ENCODE measurements at places on chromosomes 13 and 19. TPM values are rescaled to one million over a fixed set of nuclear protein-coding genes. Genes with fewer than 3 reads are reported as not detected.

GRCh38 chr19:53333066-53333462 lies 485 bp upstream of the ZNF845 start:
- peak; percentile 33 for DNase-seq
- H3K4me3 ChIP-seq: peak overlapping the region; percentile 88
- H3K4me1 ChIP-seq: peaks cover 30% of the 10 kb centered on the region
- H3K36me3 ChIP-seq: peaks cover 47% of the 10 kb centered on the region

DNA sequence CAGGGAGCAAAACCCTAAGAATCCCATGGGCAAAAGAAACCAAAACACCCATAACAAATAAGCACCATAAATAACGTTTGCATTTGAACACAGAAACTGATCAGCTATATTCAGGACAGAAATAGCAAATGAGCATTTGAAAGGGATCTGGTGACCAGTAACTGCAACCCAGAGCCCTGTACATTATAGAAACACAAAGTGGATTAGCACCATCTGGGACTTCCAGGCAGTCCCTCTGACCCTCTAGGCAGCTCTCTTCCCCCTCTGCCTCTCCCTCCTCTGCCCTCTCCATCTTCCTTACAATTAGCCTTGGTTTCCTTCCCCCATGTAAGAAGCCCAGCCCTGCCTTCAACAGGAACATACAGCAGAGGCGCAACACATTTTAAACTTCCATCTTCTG lies 215.0 kb downstream of the DCLK1 start:
- H3K27ac ChIP-seq: no peak overlapping the region
- no peaks in the 10 kb centered on the region for H3K27me3 ChIP-seq
- no peaks in the 10 kb centered on the region for H3K4me1 ChIP-seq
- DNase-seq: no peak

PTGIR gene
- total RNA-seq: 14.0 TPM

GRCh38 chr19:13623716-13624710 lies 117.7 kb upstream of the CACNA1A start:
- no peaks in the 10 kb centered on the region for H3K4me1 ChIP-seq
- no peak for DNase-seq
- no peaks in the 10 kb centered on the region for H3K36me3 ChIP-seq
- H3K27ac ChIP-seq: no peak overlapping the region

LRCH1 gene
- total RNA-seq: 17.4 TPM

GRCh38 chr19:33938821-33939220 lies 142.2 kb downstream of the KCTD15 start:
- H3K4me3 ChIP-seq: no peak overlapping the region
- no peak for DNase-seq
- no peaks in the 10 kb centered on the region for H3K36me3 ChIP-seq
- no peak overlapping the region for H3K27ac ChIP-seq

DNA sequence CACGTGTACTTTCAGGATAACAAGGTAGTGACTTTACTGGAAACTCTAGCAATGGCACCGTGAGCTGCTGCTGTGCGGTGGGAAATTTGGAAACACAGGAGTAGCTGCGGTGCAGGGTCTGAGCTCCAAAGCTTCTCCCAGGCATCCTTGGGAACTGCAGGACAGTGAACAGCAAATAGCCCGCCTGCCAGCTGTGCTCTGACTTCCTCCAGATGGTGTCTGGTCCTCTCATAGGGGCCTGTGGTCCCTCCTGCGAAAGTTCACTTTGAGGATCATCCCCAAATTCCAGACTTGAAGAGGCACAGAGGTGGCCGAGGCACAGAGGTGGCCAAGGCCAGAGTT lies 287.3 kb upstream of the MAB21L1 start:
- H3K27me3 ChIP-seq: no peaks in the 10 kb centered on the region
- DNase-seq: no peak
- H3K4me1 ChIP-seq: no peaks in the 10 kb centered on the region
- H3K4me3 ChIP-seq: no peak overlapping the region
- H3K36me3 ChIP-seq: no peaks in the 10 kb centered on the region

GRCh38 chr19:43662487-43662886 lies 7.5 kb downstream of the PLAUR start:
- peaks cover 41% of the 10 kb centered on the region for H3K36me3 ChIP-seq
- H3K4me3 ChIP-seq: no peak overlapping the region
- H3K4me1 ChIP-seq: peaks cover 34% of the 10 kb centered on the region

RNF225 gene
- total RNA-seq: 0.35 TPM

DNA sequence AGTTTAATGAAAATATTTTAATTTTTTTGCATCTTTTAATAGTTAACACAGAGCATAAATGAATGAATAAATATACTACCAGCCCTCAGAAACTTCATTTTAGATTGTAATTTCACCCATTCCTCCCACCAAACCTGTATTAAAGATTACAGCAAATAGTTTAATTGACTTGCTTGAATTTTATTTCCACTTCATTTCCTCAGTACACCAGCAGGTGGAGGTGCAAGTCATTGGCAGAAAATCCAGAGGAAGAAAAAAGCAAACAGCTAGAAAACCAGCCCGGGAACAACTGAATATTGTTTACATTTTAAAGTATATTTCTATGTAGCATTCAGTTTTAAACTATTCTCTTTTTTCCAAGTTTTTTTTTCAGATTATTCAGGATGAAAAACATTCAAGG lies 177.8 kb downstream of the OLFM4 start:
- no peak for DNase-seq
- H3K27me3 ChIP-seq: no peaks in the 10 kb centered on the region
- H3K4me3 ChIP-seq: no peak overlapping the region

ZNF222 gene
- 2.8 TPM for total RNA-seq

DNA sequence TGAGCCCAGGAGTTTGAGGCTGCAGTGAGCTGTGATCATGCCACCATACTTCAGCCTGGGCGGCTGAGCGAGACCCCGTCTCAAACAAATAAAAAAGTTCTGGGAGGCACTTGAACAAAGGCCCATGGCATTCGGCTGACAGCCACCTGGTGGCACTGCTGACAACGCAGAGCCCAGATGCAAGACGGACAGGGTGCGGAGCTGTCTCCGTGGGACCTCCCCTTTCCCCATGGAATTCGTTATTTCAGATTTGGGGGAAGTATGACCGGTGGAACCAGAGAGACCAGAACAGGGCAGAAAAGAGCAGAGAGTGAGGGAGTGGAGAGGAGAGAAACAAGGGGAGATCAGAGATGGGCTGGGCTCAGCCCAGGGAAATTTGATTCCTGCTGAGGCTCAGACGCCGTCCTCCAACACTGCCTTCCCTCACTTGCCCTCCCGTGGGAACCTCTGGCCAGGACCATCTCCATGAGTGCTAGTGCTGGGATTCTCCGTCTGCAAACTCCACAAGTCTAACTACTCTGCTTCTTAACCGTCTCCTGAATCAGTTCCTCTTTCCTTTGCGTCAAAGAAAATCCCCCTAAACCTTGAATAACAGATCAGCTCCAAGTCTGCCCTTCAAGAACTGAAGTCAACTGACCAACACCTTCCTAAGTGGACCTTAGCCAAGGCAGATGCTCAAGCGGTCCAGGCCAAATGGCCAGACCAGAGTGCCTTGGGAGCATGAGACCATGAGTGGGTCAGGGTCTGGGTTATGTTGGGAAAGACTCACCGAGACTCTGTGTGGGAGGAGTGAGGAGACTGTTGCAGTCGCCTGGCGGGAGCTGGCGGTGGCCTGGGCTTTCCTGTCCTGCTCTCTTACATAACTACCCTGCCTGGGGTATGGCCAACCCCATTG lies 11.9 kb upstream of the ATF5 start:
- DNase-seq: no peak
- peaks cover 66% of the 10 kb centered on the region for H3K36me3 ChIP-seq
- H3K27me3 ChIP-seq: no peaks in the 10 kb centered on the region
- no peak overlapping the region for H3K4me3 ChIP-seq

DNA sequence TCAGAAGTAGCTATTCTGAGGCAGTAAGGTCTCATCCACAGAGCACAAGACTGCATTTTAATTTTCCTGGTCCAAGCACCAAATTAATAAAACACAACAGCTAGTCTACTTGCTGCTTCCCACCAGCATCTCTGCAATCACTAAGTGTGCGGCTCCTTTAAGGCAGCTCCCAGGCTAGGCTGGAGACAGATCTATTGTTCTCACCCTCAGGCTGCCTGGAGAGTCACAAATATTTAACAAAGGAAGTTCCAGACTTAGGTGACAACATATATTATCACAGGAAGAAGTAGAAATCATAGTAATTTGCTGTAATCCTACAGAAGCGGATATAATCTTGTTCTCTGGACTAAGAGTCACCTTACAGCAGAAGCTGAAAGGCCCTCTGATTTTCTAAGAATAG lies 2.2 kb upstream of the EID2 start:
- no peak overlapping the region for H3K4me3 ChIP-seq
- no peak for DNase-seq
- H3K4me1 ChIP-seq: peaks cover 73% of the 10 kb centered on the region
- no peaks in the 10 kb centered on the region for H3K27me3 ChIP-seq

DNA sequence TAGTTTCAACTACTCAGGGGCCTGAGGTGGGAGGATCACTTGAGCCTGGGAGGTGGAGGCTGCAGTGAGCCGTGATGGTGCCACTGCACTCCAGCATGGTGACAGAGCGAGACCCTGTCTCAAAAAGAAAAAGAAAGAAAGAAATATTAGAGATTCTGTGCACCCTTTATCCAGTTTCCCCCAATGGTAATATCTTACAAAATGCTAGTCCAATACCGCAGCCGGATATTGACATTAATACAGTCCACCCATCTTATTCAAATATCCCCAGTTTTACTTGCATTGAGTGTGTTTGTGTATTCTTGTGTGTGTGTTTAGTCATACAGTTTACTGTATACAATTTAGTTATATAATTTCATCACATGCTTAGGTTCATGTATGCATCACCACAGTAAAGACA lies 8.6 kb upstream of the IFNL4 start:
- H3K27me3 ChIP-seq: peaks cover 7% of the 10 kb centered on the region
- DNase-seq: no peak
- H3K4me1 ChIP-seq: peaks cover 7% of the 10 kb centered on the region
- no peak overlapping the region for H3K27ac ChIP-seq
- no peaks in the 10 kb centered on the region for H3K36me3 ChIP-seq
- H3K4me3 ChIP-seq: no peak overlapping the region

DNA sequence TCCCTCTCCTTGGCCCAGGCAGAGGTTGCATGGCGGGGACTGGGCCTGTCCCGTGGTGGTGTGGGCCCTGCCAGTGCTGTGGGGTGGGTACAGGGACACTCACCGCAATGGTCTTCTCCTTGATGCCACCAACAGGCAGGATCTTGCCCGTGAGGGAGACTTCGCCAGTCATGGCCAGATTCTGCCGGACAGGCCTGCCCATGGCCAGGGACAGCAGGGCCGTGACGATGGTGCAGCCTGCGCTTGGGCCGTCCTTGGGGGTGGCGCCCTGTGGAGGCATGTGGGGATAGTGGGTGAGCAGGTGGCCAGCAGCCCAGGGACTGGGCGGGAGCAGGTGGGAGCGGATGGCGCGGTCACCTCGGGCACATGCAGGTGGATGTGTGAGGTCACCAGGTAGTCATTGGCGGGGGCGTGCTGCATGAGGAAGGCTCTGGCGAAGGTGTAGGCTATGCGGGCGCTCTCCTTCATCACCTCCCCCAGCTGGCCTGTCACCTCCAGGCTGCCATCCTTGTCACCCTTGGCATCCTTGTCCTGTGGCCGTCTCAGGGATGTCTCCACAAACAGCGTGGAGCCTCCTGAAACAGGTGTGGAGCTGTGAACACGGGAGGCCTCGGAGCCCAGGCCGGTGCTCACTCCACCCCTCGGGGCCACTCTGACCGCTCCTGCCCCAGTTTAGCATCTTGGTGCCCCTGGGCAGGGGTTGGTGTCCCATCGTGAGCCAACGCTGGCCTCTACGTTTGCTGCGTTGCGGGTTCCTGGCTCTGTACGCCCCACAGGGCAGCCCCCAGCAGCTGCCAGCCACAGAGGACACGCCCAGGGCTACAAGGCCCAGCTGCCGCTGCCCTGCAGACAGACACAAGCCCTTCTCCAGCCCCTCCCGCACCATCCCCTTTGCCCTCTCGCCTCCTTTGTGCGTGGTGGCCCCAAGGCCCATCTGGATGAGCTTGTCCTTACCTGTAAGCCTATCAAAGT lies 3.4 kb downstream of the RPL36 start:
- DNase-seq: no peak
- peaks cover 16% of the 10 kb centered on the region for H3K4me1 ChIP-seq
- no peak overlapping the region for H3K4me3 ChIP-seq
- peak overlapping the region; percentile 50 for H3K27ac ChIP-seq

ZNF837 gene
- 2.3 TPM for total RNA-seq

ZNF534 gene
- total RNA-seq: not detected

GRCh38 chr19:18543814-18544475 lies 572 bp upstream of the FKBP8 start:
- H3K4me1 ChIP-seq: peaks cover 30% of the 10 kb centered on the region
- H3K36me3 ChIP-seq: peaks cover 14% of the 10 kb centered on the region
- peak overlapping the region; percentile 99 for H3K27ac ChIP-seq
- H3K27me3 ChIP-seq: no peaks in the 10 kb centered on the region

- no peaks in the 10 kb centered on the region for H3K4me1 ChIP-seq
- H3K4me3 ChIP-seq: no peak overlapping the region
- no peak overlapping the region for H3K27ac ChIP-seq
- H3K36me3 ChIP-seq: no peaks in the 10 kb centered on the region
Measured at GRCh38 chr13:60363288-60363687, 33.7 kb upstream of the TDRD3 start.

DNA sequence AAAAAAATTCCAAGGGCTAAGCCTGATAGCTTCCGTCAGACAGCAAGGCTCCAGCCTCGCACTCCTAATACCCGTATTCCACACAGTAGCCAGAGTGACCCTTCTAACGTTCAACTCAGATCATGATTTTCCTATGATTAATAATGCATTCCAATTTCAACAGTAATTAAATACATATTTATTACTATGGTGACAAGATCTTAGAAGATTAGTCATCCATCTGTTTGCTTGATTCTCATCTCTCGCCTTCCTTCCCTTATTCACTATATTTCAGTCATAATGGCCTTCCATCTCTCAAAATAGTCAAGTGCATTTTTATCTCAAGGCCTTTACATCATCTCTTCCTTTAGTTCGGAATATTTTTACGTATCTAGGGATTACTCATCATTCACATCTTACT lies 621.2 kb upstream of the SPRY2 start:
- no peak for DNase-seq
- no peaks in the 10 kb centered on the region for H3K4me1 ChIP-seq
- H3K27ac ChIP-seq: no peak overlapping the region
- no peaks in the 10 kb centered on the region for H3K36me3 ChIP-seq
- H3K4me3 ChIP-seq: no peak overlapping the region
- H3K27me3 ChIP-seq: no peaks in the 10 kb centered on the region

CYP4F3 gene
- total RNA-seq: 0.15 TPM

GRCh38 chr19:5480427-5480836 lies 25.2 kb downstream of the ZNRF4 start:
- peak; percentile 12 for DNase-seq
- no peaks in the 10 kb centered on the region for H3K36me3 ChIP-seq
- no peak overlapping the region for H3K27ac ChIP-seq
- peaks cover 14% of the 10 kb centered on the region for H3K27me3 ChIP-seq

GRCh38 chr19:10011974-10012373 lies 1.3 kb upstream of the RDH8 start:
- peaks cover 45% of the 10 kb centered on the region for H3K27me3 ChIP-seq
- DNase-seq: no peak
- peaks cover 6% of the 10 kb centered on the region for H3K4me1 ChIP-seq
- H3K4me3 ChIP-seq: no peak overlapping the region
